Posterior vena cava (tissue), 2 donors: ENCODE measurements at places on chromosomes 3 and 15. TPM values are rescaled to one million over a fixed set of nuclear protein-coding genes. Genes with fewer than 3 reads are reported as not detected.

The NANOGP8 gene
- total RNA-seq = 0.48 TPM

GRCh38 chr3:177084616-177085015, 112.7 kb downstream of the TBL1XR1 start:
- DNase-seq = no peak

- DNase-seq = no peak
Observed at GRCh38 chr15:93941697-93942096, 289.7 kb upstream of the MCTP2 start.

DNA sequence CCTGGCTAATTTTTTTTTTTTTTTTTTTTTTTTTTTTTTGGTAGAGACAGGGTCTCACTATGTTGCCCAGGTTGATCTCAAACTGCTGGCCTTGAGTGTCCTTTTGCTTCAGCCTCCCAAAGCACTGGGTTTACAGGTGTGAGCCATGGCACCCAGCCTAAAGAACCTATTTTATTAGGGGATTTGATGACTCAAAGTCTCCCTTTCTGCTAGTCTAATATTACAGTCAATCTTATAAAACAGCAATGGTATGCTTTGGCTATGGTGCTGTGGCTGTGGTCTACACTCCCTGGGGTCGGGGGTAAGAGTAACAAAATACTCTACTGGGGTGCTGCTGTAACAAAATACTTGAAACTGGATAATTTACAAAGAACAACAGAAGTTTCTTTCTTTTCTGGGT, 44.8 kb downstream of the ZNF589 start:
- no peak for DNase-seq

- no peak for DNase-seq
Observed at GRCh38 chr15:91032919-91033803, 10.8 kb upstream of the VPS33B start.

DNA sequence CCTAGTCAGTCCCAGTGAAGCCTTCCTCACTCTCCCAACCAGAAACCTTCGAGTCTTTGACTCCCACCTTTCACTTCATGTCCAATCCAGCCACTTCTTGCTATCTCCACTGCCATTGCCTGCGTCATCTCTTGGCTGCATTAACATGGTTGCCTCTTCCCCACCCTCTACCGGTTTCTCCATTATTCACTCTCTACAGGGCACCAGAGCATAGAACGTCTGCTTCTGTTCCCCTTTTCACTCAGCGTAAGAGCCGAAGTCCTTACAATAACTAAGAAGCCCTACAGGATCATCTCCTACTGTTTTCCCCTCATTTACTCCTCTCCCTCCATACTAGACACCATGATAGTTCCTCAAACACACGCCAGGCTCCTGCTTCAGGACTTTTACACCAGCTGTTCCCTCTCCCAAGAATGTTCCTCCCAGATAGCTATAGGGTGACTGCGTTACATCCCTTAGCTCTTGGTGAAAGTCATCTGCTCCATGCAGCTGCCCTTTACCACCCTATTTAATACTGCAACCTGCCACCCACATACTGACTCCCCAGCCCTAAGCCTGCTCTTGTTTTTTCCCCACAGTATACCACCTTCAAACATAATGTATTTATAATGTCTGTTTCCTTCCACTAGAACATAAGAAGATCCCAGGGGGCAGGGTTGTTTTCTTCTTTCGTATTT, 30.9 kb downstream of the RCN2 start:
- DNase-seq = no peak

GRCh38 chr15:48644467-48644826, 1.1 kb downstream of the FBN1 start:
- DNase-seq = peak; percentile 88

DNA sequence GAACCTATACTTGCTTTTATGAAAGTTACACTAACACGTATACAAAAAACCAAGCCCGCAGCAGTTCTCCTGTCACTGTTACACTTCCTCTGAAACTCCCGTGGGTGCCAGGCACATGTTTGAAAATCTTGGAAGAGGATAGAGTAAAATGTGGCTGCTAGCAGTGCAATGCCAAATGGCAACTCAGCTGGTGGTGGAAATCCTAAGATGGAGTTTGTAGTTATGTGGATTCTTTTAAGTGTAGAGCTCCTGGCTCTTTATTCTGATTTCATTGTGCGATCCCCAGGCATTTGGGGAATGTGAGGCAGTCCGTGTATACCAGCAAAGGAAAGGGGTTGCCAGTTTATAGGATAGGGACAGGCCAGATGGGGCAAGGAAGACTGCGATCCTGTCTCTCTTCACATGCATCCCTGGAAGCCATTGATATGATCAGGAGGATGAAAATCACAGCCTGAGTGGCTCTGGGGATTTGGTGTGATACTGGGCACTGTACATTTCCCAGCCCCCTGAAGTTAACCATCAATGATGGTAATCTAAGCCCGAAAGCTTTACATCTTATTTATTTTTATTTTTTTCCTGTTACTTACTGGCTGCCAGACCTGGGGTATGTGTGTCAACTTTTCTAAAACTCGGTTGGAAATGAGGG, 1.1 kb downstream of the STAC start:
- no peak for DNase-seq

DNA sequence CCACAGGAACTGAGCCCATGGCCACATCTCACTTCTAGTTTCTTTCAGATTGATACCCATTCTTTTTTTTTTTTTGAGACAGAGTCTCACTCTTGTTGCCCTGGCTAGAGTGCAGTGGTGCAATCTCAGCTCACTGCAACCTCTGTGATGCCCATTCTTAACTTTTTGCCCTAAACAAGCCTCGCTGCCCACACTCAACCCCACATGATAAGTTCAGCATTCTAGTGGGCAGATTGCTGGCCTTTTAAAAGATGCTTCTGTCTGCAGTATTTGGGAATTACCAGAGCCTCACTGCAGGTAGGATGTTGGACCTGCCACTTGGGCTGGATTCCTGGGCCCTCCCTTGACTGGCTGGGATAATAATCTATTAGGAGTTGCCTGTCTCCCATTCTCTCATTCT, 51.0 kb downstream of the TRANK1 start:
- DNase-seq = no peak
